ENCODE measurements at places on chromosomes 6 and 20.

GRCh38 chr6:45836984-45837383 lies 178.7 kb downstream of the CLIC5 start:
- no peak for DNase-seq

- no peak for DNase-seq
Measured at GRCh38 chr20:46123482-46124245, 5.5 kb downstream of the CD40 start.

DNA sequence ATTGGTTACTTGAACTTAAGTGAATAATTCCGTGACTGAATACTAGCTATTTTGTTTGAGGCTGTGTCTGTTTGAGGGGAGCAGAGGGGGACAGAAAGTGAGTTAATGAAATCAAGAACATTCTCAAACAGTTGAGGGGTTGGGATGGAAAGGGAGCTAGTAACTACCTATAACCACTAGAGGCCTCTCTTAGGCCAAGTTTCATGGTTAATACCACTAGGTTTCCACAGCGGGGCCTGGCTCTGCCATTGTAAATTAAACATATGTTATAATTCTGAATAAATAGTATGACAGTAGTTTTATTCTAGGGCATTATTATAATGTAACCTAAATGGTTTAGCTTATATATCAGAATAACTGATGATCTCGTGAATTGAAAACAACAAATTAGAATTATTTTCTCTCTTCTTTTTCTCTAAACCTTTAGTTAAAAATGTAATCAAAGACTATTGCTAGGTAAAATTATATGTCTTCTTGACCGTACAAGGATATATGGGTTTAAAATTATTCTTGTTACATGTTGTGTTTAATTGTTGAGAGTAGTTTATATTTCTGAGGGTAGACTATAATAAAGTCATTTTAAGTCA lies 108.1 kb downstream of the BCKDHB start:
- DNase-seq, result no peak

DNA sequence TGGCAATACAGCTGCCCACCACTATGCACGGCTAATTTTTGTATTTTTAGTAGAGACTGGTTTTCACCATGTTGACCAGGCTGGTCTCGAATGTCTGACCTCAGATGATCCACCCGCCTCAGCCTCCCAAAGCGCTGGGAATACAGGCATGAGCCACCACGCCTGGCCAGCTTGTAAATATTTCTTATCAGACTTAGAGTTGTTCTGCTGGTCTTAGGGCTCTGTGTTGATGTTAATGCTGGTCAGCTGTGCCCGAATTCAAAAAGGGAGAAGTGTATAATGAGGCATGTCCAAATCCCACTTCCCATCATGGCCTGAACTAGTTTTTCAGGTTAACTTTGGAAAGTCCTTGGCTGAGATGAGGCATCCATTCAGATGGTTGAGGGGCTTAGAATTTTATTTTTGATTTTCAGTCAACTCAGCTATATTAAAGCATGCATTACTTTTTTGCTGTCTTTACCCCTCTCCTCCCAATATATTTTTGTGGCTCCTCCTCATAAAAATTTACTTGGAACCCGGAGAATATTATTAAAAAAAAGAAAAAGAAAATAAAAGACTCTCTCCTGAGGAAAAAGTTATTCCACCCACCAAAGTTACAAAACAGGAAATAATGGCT lies 47.7 kb downstream of the ADAT2 start:
- DNase-seq, result no peak

GRCh38 chr6:98920904-98921431 lies 26.8 kb downstream of the FBXL4 start:
- no peak for DNase-seq

DNA sequence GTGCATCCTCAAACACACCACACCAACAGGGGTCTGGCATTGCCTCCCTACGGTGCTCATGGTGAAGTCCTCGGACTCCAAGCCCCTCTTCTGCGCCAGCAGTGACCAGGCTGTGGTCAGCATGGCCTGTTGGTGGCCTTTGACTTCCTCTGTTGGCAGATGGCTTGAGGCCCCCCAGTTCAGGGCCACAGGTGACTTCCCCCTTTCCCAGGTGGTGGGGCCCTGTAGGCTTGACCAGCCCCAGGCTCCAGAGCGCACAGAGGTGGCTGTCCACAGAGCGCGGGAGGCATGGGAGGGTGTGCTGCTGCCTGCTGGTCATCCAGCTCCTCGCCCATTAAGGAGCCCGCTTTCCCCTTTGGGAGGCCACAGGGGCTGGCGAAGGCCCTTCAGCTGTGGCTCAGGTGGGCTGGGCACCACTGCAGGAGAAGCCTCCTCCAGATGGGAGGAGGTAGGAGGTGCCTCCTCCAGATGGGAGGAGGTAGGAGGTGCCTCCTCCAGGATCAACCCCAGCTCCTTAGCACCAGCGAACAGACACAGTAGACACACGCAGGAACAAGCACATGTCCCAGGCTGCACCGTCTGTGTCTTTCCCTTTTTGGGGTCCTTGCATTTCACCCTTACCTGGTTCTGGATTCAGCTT lies 52.1 kb upstream of the BHLHE23 start:
- no peak for DNase-seq

DNA sequence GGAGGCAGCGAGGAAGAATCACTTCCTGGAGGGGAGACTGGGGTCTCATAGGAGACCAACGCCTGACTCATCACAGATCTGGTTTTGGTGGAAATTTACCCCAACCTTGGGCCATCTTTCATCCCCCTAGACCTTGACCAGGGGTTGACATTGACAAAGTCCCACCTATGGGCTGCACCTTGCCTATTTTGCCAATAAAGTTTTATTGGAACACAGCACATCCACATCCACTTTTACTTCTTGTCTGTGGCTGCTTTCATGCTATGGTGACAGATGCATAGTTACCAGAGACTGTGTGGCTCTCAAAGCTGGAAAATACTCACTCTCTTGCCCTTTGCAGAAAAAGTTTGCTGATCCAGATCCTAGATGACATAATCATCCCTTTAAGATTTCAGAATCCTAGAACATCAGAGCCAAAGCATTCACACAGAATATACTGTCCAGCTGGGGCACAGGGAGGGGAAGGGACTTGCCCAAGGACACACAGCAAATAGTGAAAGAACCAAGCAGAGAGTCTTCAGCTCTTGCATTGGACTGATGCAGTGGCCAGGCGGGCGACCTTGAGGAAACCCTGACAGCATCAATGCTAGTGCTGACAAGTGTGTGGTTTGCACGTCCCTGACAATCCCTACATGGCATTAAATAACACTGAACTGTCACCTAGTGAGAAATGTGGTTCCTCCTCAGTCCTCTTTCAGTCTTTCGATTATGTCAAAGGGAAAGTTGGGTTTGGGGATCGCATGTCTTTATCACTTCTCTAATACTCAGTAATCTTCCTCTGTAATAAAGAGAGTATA lies 41.2 kb downstream of the CD40 start:
- DNase-seq, result no peak

GRCh38 chr6:19655744-19656143 lies 181.4 kb upstream of the ID4 start:
- DNase-seq, result no peak

Measured in NCI-H187 treated with DMSO at 0.1 percent for 48 hours (cell line).